Neural crest cell (in vitro differentiated cells): ENCODE measurements at places on chromosomes 12 and 14. TPM values are rescaled to one million over a fixed set of nuclear protein-coding genes. Genes with fewer than 3 reads are reported as not detected.
A peak's percentile ranks its signal among the peaks of the same experiment; 100 is the strongest.

- DNase-seq: peak; percentile 40
Measured at GRCh38 chr12:118980407-118981014, 830 bp upstream of the SRRM4 start.

GRCh38 chr12:46556105-46556559 is 183.6 kb upstream of the SLC38A2 start:
- DNase-seq: no peak

- DNase-seq: no peak
Measured at GRCh38 chr12:28413460-28414109, 223.3 kb downstream of the CCDC91 start.

PLA2G1B gene
- total RNA-seq: not detected in 2 replicates

RBM19 gene
- total RNA-seq: 35.3 and 42.6 TPM in 2 replicates
